Natural killer cell treated with Interleukin-12 subunit alpha and Interleukin-12 subunit beta and Interleukin-15 and Interleukin-18, amount 100 ng/mL, for 72 hours (primary cell): ENCODE measurements at places on chromosomes 2 and 18.

- DNase-seq: no peak
Measured at GRCh38 chr2:109376115-109376514, 237.7 kb downstream of the SEPTIN10 start.

GRCh38 chr2:138010890-138011289 is 46.6 kb downstream of the HNMT start:
- no peak for DNase-seq

GRCh38 chr2:202408546-202409140 is 32.5 kb downstream of the BMPR2 start:
- DNase-seq: no peak

GRCh38 chr2:190837420-190837819 is 43.2 kb upstream of the GLS start:
- no peak for DNase-seq

- no peak for DNase-seq
Measured at GRCh38 chr18:26510337-26510736, 38.0 kb downstream of the KCTD1 start.

DNA sequence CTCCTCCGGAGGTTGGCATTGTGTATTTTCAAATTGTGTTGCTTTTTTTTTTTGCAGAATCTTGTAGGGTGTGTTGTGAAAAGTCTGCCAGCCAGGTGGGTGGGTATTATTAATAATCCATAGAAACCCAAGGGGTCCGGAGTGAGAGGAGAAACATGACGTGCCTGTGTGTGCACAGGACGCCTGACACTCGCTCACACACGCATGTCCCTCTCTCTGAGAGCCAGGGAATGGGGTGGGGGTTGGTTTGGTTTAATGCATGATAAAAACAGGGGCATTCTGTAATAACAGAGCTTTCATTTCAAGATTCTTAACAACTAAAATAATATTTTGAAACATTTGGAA is 224.8 kb downstream of the FAM210A start:
- DNase-seq: no peak

- no peak for DNase-seq
Measured at GRCh38 chr2:76429374-76429773, 718.7 kb upstream of the GCFC2 start.

DNA sequence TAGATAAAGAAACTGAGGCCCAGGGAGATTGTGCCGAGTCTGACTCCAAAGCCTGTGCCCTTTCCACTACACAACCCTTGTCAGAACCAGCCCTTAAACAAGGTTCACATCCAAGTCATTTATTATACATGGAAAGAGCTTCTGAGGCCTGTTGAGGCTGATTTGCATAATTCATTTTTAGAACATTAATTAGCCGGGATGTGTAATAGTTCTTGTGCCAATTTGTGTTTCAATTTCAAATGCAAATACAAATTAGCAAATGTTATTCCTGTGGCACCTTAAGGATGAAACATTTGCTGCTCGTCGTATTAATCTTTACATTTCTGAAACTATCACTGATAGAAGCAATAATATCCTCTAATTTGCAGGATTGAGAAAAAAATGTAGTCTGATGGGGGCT is 174.9 kb downstream of the MYCN start:
- DNase-seq: no peak

GRCh38 chr2:67660871-67661270 is 263.7 kb downstream of the ETAA1 start:
- DNase-seq: no peak
